Ecto neural progenitor cell (in vitro differentiated cells): ENCODE measurements at places on chromosomes 4 and X.
A peak's percentile ranks its signal among the peaks of the same experiment; 100 is the strongest.

- peak; percentile 69 for DNase-seq
These were observed 66.1 kb downstream of the DNAAF6 start for GRCh38 chrX:107272431-107272921.

DNA sequence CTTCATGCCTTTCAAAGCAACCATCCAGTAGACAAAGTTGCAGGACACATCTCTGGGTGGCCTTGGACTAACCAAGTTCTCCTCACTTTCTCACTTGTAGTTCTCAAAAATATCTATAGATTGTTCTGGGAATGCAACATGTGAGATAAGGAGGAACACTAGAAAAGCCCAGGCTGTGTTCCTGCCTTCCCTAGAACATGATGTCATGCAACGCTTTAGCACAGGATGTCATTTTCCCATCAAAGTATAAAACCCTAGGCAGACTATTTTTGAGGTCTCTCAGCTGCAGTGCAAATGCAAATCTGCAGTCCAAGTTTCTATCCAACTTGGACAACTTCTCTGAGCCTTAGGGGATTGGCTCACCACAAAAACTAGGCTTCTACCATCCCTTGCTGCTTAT is 78.8 kb upstream of the PCDH7 start:
- DNase-seq: no peak

DNA sequence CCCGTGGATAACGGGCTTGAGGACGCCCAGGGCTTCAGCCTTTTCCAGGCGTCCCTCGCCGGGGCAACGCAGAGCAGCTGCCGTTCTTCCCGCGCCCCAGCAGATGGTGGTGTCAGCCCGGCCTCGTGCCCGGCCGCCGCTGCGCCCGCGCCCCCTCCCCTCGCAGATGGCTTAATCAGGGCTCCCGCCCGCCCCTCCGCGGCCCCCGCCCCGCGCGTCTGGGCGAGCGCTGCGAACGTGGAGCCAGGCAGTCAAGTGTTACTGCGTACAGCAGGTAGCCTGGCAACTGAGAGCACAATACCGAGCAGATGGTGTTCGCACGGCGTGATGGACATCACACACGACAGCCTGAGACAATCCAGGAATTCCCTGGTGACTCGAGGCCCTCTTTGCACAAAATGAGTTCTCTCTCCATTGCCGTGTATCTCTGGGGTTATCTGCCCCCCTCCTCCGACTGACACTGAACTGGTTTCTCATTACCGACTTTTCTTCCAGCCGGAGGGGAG is 69.3 kb downstream of the MGST2 start:
- peak; percentile 96 for DNase-seq

DNA sequence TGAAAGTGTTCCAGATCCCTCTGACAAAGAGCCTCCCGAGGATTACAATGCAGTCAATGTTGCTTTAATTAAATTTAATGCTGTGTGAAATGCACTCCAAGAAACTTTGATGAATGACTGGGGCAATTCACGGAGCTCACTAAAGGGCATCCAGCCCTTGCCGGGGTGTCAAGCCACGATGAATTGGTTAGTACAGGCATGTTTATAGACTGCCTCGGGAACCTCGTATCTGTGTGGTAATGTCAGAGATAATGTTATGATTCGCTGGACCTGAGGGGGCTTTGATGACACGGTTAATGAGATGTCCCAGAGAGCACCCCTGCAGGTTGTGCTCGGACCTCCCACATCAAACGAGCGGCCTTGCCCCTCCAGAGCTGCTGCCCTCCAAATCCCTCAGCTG is 428.8 kb downstream of the NKX6-1 start:
- peak; percentile 61 for DNase-seq

GRCh38 chrX:11766487-11766886 is 8.4 kb downstream of the MSL3 start:
- no peak for DNase-seq

- DNase-seq: no peak
These were observed 38.8 kb upstream of the DHRSX start for GRCh38 chrX:2539586-2539985.

DNA sequence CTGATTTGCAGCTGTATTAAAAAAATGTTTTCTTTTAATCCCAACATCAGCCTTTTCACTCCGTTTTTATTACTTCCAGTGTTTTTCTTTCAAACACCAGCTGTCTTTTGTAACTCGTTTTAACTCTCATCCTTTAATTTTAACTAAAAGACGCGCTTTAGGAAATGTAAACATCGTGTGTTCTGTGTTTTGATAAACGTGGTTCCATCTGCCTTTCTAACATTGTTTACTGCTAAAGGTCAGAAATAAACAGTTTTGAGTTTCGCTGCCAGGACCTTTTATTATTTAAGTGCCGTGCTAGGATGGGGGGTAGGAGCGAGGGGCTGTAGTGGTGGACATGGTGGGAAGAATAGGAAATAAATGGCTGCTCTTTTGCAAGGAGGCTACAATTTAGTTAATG is 1.5 kb downstream of the N4BP2 start:
- DNase-seq: no peak

- DNase-seq: no peak
These were observed 28.3 kb downstream of the AREG start for GRCh38 chr4:74473155-74473811.

DNA sequence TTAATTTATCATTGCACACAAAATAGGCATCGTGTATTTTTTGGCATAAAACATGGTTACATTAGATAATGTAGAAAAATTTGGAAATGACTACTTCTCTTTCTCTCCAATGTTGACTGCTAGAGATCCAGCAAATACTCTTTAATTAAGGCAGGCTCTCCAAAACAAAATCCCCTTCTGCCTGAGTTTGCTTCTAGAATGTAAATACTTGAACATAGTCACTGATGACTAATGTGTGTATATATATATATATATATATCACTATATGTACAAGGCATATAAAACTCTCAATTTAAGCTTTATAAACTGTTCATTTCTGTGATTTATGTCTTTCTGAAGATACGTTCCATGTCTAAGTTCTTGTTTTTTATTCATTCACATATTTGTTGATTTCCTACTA is 67.2 kb upstream of the CAMK2D start:
- no peak for DNase-seq
